Stimulated activated CD4-positive, alpha-beta T cell treated with anti-CD3 and anti-CD28 coated beads, Interleukin-15, amount 100 ng/mL, for 1 hour (primary cell): ENCODE measurements at places on chromosomes 2 and 18.

DNA sequence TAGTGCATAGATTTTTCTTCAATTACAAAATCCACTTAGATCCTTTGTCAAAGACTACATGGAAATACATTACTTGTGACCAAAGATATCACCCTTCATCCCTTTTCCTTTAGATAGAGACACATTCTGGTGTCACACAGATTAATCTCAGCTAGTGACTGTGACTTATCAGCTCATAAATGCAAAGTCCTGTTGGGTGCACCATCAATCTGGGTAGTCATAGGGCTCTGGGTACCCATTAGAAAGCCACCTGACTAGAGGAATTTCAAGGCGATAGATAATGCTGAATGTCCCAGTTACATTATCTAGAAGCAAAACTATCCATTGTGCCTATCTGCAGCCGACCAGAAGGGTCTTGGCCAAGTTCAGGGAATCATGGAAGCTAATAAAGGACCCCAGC, 2.6 kb upstream of the APOB start:
- DNase-seq: no peak

- DNase-seq: no peak
Measured at GRCh38 chr2:230748087-230748486, 35.4 kb downstream of the CAB39 start.

DNA sequence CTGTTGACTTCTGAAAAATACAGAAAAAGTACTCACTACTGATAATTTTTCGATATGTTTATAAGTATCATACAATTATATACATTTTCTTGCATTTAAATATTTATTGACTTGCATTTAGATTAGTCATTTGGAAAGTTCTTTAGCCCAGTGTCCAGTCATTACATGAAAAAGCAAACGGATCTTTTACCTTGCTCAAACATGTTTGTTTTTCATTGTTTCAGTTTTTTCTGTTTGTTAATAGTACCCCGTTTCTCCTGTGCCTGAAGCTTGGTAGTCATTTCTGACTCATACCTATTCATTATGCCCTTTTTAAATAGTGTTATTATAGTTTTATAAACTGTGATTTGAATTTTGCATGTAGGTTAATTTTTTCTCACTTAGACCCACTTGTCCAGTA, 28.1 kb downstream of the CEP192 start:
- DNase-seq: no peak

DNA sequence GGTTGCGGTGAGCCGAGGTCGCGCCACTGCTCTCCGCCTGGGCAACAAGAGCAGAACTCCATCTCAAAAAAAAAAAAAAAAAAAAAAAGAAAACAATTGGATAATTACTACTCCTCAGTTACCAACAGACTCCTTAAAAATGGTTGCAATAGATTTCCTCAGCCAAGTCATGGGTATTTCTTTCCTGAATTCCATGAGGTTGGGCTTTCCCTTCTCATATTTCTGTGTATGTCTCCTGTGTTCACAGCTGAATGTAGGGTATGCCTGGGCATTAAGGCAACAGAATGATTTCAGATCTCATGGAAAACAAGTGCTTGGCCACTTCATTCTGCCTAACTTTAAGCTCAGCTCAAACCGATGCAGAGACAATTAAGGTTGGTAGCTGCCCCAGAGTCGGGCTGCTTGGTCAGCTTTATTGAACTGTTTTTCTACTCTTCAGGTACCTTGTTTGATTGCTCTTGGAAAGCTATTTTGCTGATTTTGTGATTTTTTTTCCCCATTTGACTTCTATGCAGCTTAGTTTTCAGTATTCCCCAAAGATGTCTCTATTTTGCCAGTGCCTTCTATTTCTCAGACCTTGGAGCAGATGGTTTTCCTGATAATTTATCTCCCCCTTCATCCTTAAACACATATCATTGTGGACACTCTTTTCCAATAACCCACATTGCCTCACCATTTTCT, 24.8 kb downstream of the KIF5C start:
- no peak for DNase-seq

GRCh38 chr2:42856891-42857632, 64.7 kb upstream of the HAAO start:
- DNase-seq: no peak

GRCh38 chr2:53970724-53971602, at the start of gene PSME4:
Gene PSME4, minus strand, starts transcription at chr2:53970993. Its CDS starts 209 bp downstream, at chr2:53970784.
- peak; percentile 97 for DNase-seq

- DNase-seq: no peak
Measured at GRCh38 chr2:119598596-119599263, 54.5 kb downstream of the CFAP221 start.

DNA sequence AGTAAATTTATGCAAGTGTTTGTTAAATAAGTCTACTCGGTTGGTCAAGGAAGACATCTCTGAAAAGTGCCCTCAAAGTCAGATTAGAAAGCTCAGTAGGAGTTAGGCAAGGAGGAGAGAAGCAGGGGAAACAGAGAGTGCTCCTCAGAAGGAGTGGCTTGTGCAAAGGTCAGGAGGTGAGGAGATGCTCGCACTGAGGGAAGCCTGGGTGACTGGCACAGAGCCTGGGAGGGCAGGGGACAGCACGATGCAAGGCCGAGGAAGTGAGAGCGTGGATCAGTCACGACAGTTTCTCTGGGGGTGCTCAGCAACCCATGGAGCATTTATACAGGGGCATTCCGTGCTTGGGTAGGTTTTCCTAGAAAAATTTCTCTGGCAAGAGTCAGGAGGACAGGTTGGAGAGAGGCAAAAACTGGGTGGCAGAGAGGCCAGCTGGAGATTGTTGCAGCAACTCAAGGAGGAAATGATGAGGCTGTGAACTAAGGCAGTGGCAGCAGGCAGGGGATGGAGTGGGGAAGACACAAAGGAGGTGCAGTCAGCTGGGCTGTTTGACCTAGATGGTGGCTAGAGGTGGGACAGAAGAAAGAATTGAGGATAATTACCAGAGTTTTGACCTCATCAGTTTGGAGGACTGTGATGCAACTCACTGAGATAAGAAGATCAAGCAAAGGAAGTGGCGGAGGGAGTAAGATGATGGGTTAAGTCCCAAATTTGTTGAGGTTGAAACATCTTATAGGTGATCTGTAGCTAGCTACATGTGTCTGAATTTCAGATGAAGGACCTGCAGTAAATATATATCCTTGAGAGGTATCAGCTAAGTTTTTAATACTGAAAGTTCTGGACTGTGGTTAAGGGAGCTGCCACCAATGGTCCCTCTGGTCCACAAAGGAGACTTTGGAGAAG, 52.4 kb downstream of the BCL2 start:
- no peak for DNase-seq

DNA sequence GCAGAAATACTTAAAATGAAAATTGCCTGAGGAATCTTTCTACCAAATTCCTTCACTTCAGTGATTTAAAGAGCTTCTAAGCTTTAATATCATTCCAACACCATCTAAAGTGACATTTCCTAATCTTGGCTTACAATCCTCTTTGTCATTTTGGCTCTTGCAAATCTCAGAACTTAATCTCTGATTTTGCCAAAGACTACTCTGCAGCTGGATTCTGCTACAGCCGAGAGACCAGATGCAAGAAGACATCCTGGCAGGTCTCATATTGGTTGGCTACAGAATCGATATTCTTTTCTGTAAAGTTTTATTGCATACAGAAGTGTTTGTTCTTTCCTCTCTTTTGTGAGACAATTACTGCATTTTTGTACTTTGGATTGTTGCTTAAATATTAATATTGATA, 716.5 kb upstream of the LRATD1 start:
- no peak for DNase-seq

GRCh38 chr2:241540771-241541561, 17.6 kb upstream of the BOK start:
- DNase-seq: peak; percentile 17

- no peak for DNase-seq
Measured at GRCh38 chr18:41579185-41579584, 375.8 kb upstream of the PIK3C3 start.

DNA sequence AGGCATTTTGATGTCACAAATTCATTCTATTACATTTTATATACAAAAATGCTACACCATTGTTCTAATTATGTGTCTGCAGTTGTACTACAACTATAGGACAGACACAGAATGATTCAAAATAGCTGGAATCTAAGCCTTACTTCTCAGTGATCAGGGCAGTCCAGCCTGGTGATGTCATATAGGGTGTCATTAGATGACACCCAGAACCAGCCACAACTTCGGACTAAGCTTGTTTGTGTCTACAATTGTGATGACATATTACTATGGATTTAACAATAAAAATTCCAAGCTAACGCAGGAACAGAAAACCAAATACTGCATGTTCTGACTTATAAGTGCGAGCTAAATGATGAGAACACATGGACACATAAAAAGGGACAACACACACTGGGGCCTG, 31.0 kb downstream of the M1AP start:
- DNase-seq: no peak

- DNase-seq: no peak
Measured at GRCh38 chr2:43302961-43303494, 76.6 kb upstream of the ZFP36L2 start.

DNA sequence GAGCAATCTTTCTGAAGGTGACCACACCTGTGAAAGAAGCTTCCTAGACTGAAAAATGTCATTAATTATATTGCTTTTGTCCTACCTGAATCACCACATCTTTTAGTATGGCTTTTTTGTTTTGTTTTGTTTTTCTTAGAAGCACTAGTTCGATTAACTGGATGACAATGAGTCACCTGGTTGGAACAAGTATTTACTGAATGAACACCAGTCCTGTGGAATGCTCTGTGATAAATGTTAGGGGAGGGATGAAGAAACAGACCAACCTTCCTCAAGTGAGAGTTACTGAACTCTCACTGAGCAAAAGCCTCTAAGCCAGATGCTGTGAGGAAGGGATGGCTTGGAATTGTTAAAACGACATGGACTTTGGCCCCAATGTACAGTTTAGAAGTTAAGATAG, 26.8 kb upstream of the DCC start:
- DNase-seq: no peak

GRCh38 chr2:230809677-230810251, 55.0 kb upstream of the ITM2C start:
- no peak for DNase-seq

DNA sequence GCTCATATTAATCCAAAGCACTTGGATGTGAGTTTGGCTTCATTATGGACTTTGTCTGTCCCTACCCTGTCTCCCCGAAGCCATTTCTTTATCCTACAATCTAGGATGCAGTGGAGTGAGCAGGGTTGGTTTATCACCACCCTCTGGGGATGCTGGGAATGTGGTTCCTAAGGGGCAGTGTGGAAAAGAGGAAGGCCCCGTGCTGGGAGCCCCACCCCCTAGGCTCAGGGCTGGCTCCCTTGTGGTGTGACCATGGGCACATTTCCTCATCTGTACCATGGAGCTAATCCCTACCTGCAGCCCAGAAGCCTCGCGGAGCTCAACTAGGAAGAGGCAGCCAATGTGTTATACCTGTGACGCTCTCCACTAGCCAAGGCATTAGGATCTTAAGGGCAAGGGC, 92.5 kb downstream of the TGOLN2 start:
- DNase-seq: no peak

DNA sequence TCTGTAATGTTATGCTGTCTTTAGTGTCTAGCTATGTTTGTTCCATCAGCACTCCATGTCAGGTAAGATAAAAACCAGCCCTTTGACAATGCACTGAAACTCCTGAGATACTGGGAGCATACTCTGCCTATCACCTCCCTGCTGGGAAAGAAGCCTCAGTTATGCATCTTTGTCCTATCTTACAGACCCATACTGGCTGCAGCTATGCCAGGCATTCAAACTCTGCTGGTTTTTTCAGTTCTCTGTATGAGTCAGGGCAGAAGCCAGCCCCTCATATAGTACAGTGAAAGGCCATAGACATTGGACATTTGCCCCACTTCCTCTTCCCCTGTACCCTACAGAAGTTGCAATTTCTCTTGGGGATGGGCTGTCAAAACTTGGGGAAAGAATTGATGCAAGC, 181.1 kb upstream of the RGPD4 start:
- no peak for DNase-seq

- DNase-seq: no peak
Measured at GRCh38 chr2:112658839-112659667, 13.3 kb downstream of the SLC20A1 start.

DNA sequence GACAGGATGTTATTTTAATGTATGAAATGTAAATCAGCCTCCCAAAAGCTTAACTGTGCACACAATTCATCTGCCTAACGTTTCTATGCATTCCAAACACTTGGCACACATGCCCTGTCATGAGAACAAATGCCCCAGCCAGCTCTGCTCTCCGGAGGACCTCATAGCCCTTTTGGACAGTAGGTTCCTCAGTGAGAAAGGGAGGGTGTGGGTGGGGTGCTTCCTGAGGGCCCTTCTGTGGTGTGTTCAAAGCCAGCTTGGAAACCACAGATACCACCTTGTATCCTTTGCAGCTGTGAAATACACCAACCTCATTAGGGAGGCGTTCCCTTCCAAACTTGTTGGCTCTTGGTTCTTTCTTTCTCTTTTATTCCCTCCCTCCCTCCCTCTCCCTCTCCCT, 102.2 kb upstream of the ASB18 start:
- no peak for DNase-seq

DNA sequence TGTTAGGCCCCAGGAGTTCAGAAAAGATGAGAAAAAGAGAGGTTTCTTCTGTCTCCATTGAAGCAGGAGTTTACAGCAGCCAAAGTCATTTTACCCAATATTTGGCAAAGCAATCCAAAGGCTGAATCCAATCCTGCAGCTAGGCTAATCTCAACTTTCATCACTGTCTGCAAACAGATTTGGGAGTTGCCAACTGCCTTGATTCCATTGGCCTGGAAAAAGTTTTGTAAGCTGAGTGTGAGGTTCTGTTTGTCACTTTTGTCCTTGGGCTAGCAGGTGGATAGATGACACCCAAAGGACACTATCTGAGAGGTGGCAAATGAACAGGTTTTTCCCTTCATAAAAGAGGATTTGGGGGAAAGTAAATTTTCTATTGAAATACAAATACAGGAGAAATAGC, 56.6 kb upstream of the SETBP1 start:
- no peak for DNase-seq

DNA sequence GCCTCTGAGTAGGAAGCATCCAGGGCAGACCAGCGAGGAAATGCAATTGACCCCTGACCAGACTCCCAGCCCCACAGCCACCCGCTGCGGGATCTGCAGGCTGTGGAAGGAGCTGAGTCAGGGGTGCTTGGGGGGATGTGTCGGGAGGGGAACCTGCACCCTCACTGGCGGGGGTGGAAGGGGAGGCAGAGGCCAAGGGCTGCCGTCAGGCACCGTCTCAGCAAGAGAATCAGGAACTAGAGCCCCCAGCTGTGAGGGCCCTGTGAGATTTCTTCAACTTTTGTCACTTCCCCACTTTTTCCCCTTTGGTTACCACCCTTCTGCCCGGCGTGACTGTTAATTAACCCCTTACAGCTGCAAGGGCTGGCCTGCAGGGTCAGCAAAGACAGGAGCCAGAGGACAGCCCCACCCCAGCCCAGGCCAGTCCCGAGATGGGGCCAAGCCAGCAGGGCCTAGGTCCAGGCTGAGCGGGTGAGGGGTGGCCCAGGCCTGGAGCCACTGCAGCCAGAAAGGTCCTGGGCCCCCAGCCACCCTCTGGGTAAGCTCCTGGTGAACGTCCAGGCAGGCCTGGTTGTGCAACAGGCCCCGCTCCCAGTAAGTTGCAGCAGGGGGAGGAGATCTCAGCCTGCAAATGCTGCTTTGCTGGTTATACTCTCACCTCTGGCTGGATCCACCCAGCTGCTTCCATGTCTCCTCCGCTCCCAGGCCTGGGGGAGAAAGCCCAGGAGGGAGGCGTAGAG, 147.0 kb upstream of the ID2 start:
- DNase-seq: no peak
